ENCODE measurements at places on chromosomes 3 and 15.

DNA sequence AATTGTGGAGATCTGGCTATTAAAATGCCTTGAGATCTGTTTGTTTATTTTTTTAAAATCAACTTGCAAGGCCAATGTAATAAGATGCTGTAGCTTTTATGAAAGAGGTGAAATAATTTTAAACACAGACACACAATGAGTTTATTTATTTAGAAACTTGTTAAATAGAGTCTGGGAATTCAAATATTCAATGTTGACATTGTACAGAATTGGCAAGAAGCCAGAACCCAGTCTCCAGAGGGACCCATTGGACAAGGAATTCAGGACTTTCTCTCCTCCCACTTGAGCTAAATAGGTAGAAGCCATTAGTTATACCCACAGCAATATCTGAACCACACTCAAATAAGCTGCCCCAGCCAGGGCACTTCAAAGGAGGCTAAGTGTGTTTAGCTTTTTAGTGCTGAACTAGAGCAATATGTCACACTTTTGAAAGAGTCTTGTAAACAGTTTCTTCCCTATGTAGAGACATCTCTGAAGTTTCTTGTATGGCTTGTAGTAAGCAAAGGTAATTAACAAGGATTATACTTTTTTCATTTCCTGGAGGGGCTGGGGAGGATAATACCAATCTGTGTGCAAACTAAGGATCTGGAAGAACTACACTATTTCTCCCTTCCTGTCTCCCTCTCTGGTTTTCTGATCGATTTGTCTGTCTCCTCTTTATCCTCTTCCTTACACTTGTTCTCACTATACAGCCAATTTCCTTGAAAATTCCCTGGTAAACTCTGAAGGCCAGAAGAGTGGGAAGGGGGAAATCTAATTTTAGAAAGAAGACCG is 6.0 kb downstream of the MECOM start:
- no peak for DNase-seq

- no peak for DNase-seq
Measured at GRCh38 chr3:113291572-113291971, 80.2 kb downstream of the BOC start.

DNA sequence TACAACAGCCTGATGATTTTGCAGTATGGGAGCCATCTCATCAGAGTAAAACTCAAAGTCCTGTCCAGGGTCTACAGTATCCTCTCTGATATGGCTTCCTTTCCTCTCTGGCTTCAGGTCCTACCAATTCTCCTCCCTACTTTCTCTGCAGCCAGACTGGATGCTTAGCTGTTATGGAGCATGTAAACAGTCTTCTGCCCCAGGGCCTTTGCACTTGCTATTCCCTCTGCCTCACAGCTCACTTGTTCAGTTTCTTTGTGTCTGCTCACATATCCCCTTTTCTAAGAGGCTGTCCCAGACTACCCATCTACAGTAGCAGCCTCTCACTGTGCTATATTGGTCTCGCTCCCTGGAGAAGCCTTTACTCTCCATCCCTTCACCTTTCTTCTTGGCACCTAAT is 62.2 kb downstream of the TLNRD1 start:
- DNase-seq: no peak

GRCh38 chr3:22933051-22933840 is 269.9 kb upstream of the UBE2E2 start:
- no peak for DNase-seq

- no peak for DNase-seq
Measured at GRCh38 chr3:127674790-127675189, 2.0 kb downstream of the ABTB1 start.

- DNase-seq: peak; percentile 51
Measured at GRCh38 chr3:59406943-59407342, 357.1 kb upstream of the CFAP20DC start.

- no peak for DNase-seq
Measured at GRCh38 chr15:89142423-89142822, 54.2 kb downstream of the ABHD2 start.

DNA sequence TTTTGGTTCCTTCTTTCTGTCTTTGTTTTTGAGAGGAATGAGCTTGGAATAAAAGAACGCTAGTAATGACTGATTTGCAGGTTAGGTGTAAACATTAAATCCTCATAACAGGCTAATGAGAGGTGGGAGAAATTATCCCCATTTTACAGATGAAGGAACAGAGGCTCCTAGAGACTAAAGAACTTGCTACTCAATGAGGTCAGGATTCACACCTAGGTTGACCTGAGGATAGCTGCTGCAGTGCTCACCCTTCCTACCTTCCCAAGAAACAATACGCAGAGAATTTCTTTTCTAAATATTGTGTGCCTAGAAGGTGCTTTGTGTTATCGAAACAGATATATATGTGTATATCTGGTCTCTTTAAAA is 106.3 kb downstream of the IGF1R start:
- no peak for DNase-seq

DNA sequence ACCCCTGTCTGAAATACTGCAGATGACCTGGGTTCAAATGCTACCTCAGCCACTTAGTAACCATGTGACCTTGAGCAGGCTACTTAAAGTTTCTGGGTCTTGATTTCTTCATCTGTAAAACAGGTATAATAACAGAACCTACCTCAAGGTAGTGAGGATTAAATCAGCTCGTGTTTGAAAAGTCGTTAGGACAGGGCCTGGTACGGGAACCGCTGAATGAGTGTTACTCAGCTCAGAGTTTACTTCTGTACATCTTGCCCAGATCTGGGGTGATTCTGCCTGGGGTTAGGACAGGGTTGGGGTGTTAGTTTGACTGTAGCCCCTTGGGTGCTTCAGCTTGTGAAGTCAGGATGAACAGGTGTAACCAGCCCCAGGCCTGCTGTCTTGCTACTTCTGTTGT is 1.8 kb downstream of the SEMA4B start:
- no peak for DNase-seq

- peak; percentile 81 for DNase-seq
Measured at GRCh38 chr3:56593455-56594158, 36.6 kb downstream of the CCDC66 start.

DNA sequence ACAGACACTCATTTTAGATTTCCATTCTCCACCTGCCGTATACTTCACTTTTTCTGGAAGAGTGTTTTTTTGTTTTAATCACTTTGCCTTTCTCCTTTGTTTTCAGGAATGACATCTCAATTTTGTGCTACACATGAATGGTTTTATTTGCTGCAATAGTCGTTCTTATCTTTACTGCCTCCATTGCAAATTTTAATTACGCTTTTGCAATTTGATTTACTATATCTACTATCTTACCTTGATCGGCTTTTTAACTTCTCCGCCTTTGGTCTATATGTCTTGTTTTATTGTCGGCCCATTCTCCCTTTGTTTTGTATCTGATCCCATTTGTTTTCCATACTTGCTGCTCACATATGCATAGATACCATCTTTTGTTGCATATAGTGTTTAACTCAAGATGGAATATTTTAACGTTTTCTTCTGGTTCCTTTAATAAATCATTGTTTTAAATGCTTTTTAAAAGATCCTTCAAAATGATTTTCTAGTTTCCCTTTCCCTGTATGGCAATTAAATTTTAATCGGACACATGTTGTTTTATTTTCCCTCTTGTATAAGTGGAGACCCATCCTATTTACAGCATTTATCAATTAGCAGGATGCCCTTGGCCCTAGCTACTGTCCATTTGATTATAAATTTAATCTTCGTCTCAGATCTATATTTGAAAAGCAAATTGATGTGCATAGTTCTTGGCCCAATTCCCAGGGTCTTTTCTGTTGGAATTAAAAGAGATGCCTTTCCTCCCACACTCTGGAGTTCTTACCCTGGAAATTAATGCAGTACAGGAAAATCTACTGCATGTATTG is 97.2 kb upstream of the CNTN4 start:
- DNase-seq: no peak

DNA sequence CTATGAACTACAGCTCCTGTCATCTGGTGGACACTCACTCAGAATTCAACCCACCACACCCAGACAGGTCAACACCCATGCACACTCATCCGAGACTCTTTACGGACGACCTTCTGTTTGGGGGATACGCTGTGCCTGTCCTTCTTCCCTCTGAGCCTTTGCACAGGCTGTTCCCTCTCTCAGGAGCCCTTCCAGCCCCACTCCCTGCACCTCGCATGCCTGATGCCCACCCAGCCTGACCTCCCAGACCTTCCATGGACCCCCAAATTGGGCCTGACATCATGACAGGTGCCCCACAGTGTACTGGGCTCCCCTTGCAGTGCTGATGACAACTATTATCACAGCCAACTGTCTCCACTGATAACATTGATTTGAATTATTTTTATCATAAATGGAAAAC is 135.8 kb downstream of the NSMCE3 start:
- DNase-seq: no peak

DNA sequence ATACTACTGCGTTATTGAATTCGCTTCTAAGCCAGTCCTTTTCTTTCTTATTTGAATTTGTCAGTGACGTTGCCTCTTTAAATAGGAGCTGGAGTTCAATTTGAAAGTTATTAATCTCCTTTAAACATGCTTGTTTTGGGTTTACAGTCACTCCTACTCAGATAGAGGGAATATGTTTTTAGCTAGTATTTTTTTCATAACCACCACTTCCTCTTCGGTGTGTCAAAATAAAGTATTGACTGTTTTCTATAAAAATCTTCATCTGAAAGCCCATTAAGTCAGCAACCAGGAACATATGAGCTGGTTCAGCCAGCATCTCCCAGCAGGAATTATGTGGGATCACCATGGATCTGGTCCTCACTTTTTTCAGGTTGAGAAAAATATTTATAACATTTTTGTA is 772.9 kb downstream of the DIPK2A start:
- no peak for DNase-seq

- DNase-seq: no peak
Measured at GRCh38 chr3:143851331-143852017, 3.2 kb upstream of the SLC9A9 start.

GRCh38 chr3:94258851-94259250 is 196.0 kb downstream of the NSUN3 start:
- no peak for DNase-seq

GRCh38 chr3:150439657-150440056 is 31.6 kb downstream of the TSC22D2 start:
- no peak for DNase-seq

GRCh38 chr15:33419701-33420100 is 108.9 kb downstream of the RYR3 start:
- DNase-seq: no peak

DNA sequence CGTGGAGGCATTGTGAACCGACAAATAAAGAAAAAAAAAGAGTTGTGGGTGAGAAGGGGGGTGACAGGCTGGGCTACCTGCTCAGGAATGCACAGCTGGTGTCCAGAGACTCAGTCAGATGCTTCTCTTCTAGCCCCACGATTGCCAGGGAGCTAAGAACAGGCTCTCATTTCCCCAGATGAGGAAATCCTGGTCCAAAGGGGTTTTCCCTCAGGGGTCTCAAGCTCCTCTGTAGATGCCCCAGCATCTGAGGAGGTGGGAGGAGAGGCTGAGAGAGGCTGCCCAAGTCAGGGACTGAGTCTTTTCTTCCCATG is 35.5 kb downstream of the BNC1 start:
- DNase-seq: no peak

- DNase-seq: no peak
Measured at GRCh38 chr15:35720019-35720418, 174.1 kb upstream of the DPH6 start.

- DNase-seq: no peak
Measured at GRCh38 chr15:89406940-89407607, 72.5 kb upstream of the POLG start.

DNA sequence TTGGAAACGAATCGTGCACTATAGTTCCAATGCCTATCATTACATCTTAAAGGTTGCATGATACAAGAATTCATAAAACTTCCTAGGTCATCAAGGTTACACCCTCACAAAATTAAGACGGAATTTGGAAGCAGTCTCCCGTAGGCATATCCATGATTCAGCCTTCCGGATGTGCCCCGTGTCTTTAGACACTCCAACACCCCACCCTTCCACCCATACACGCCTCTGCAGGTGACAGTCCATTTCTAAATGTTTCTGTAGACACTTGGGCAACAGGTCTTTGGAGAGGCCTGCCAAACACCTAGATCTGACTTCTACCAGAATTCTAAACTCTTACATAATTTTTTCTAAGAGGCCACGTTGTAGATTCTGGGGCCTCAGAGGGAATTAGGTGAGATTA is 49.8 kb downstream of the LDHAL6B start:
- no peak for DNase-seq

- no peak for DNase-seq
Measured at GRCh38 chr3:47782446-47783308, 984 bp upstream of the SMARCC1 start.

DNA sequence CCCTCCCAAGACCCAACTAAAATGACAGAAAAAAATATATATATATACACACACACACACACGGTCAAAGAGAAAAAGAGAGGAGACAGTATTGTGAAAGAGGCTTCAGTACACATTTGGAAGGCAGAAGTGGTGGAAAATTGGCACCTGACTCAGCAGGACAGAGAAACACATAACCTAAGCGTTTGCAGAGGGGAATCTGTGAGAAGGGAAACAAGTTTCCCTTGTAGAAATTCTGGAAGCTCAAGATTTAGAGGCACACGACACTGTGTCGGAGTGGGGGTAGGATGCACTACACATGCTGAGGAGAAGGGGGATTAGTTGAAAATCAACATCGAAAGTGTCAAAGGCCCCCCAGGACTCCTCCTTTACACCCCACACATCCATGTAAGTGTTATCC is 53.1 kb downstream of the PAK2 start:
- no peak for DNase-seq

DNA sequence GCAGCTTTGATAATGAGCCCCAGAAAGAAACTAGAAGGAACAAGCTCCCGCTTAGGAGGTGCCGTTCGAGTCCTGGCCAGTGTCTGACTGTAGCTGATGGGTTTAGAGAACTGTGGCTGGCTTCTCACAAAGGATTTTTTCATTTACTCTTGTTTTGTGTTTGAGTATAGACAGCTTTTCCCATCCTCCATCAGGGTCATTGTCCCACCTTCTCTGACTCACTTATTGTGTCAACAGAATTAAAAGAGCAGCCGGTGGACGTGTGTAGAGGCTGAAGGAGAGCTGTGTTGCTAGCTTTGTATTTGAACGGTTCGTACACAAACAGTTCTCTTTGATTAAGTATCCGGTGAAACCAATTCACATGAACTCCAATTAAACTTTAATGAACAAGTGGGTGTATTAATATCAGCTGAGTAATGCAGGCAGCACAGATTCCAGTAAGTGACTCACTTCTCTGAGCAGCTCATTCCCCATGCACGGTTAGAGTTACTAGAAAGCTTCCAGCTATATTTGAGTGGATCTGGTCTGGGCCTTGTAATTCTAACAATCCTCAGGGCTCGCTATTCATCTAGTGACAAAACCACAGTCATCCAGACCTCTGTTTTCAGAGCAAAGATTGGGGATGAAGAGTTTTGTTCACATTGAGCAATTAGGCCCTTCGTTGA is 141.0 kb downstream of the LPP start:
- no peak for DNase-seq

DNA sequence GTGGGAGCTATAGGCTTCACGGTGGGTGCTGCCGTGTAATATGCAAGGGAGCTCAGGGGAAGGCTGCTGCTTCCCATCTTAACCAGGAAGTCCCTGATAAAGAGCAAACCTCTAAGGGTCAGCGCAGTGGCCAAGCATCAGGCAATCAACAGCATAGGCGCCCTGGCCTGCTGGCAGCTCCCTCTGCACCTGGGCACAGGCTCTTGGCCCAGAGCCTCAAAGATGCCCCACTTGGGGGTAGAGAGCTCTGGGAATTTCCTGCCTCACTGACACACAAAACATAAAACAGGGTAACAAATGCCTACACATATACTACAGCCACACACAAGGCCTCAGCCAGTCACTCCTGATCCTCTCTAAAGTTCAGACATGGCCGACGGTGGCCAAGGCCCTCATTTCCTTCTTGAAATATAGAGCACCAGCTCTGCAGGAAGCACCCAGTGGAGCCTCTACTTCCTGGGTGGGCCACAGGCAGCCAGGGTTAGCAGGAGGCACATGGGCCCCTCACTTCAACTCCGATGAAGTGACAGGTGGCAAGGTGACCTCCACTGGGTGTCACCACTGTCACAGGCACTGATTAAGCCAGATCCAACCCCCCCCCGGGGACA is 20.5 kb downstream of the SLC41A3 start:
- DNase-seq: no peak

Measured in T-helper 1 cell (primary cell).